Colonic mucosa (tissue), 4 donors: ENCODE measurements at places on chromosomes 11 and 22.

DNA sequence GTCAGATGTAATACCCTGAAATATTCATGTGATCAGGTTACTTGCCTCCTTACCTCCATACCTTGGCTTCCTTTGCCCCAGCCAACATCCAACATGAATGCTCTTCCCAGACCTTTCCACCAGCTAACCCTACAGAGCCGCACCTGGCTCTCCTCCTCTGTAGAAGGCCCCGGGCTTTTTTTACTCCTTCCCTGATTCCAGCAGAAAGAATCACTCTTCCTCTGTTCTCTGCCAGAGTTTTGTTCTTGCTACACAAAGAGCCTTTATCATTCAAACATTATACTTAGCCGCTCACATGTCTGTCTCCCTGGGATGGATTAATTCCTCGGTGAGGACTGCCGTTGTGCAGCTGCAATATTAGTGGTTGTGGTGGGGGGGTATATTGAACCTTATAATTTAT is 116.8 kb upstream of the GRAMD1B start:
- no peak for DNase-seq

- no peak for DNase-seq
Observed at GRCh38 chr11:124577716-124578427, 8.1 kb downstream of the OR8A1 start.

DNA sequence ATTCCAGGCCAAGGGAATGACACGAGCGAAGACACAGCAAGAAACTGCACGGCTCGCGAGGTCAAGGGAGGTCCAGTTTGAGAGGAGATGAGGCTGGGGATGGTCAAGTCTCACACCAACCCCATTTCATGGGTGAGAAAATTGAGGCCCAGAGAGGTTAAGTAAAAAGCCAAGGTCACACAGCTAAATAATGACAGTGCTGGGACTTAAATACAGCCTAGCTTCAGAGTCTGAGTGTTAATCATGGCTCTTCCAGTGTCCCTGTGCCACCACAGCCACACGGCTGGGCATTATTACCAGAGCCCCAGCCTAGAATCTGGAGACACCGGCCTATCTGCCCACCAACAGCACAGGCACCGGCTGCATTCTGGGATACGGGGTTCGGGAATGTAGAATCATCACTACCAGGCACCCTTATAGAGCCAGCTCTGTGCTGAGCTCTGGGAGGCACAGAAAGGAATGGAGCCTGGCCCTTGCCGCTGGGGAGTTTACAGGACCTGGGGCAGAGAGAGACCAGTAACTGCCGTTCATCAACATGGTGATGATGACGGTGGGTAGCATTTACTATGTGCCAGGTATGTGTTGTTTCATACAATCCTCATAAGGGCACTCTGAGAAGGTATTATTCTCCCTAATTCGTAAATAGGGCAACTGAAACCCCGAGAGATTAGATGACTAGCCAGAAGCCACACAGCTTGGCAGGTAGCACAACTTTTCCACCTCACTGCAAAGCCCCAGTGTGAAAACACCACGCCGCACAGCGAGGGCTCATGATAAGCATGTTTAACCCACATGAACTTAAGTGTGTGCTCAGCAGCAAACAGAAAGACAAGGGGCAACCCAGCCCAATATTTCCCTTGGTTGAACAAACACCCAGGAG is 51.8 kb downstream of the CD6 start:
- no peak for DNase-seq

GRCh38 chr22:39984006-39984405 is 10.7 kb upstream of the FAM83F start:
- DNase-seq, result no peak

- no peak for DNase-seq
Observed at GRCh38 chr11:31757260-31757835, 53.8 kb downstream of the PAX6 start.

GRCh38 chr11:65662247-65662798 is 393 bp downstream of the RELA start:
- DNase-seq, result peak; percentile 40

DNA sequence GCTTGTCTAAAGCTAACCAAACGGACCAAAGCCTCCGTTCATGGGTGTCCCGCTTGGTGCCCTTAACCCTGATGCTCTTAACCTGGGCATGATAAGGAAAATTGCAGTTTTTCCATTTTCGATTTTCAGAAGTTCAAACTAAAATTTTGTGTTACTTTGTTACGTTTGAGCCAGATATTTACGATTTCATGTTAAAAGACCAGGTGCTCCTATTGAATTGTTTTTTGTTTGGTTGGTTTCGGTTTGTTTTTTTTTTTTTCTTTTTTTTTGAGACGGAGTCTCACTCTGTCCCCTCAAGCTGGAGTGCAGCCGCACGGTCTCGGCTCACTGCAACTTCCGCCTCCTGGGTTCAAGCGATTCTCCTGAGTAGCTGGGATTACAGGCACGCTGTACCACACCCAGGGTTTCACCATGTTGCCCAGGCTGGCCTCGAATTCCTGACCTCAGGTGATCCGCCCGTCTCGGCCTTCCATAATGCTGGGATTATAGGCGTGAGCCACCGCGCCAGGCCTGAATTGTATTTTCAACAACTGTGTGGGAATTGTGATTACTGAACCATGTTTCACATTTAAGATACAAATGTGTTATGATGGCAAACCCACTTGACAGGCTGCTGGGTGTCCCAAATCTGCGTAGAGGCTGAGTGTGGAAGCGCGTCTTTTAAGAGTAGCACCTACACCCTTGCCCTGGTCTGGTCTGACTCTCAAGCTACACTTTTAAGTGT is 864 bp upstream of the USP28 start:
- peak; percentile 21 for DNase-seq

DNA sequence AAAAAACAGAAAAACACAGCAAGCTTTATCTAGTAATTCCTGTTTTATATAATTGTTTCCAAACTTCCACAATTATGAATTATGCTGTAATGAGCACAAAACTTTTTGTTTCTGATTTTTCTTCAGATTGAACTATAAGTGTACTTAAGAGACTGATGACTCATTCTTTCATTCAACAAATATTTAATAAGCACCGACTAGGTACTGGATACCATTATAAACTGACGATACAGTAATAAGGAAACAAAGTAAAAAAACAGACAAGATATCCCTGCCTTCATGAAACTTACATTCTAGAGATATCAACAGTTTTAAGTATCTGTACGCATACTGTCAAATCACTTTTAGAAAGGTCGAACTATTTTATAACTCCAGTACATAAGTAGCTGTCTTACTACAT is 78.6 kb downstream of the ME3 start:
- DNase-seq, result no peak

- no peak for DNase-seq
Observed at GRCh38 chr11:43366677-43367076, 8.0 kb downstream of the TTC17 start.

- DNase-seq, result no peak
Observed at GRCh38 chr11:10514202-10514601, 26.8 kb downstream of the RNF141 start.

DNA sequence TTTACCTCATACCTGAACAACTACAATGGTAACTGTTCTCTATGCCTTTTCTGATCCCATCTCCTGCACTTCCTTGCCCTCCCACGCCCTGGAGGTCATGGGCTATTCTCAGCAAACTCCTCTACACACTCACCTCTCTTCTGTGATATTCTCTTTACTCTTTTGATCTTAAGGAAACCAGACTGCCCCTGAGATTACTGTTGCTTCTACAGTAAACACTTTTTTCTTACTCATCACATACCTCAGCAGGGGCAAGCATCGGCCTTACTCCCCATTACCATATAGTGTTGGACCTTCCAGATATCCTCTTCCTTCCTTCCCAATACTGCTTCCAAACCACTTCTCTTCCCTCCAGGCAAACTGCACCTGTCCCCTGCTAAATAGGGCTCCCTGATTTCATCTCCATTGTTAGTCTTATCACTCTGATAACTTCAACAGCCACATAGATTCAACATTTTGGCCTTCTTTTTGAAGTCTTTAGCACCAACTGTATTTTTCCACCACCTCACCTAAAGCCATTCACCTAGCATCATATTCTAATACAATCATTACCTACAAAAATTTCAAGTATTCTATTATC is 141.2 kb downstream of the RBFOX2 start:
- DNase-seq, result no peak

DNA sequence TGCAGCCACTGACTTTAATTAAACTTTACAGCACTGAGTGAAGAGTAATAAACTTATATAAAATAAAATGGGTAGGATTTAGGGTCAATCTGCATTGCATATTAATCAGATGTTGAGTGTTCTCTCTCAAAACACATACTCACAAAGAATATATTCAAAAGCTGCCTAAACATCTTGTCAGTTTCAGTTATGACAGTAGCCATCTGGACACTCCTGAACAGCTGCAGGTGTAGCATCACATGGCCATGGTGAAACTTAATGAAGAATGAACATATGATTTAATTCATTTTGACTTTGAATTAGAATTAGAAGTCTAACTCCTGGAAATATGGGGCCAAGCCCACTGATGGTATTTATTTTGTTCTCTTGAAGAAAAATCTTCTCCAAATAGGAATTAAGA is 684.3 kb upstream of the RAG2 start:
- no peak for DNase-seq

GRCh38 chr11:132670921-132671675 is 861.2 kb downstream of the OPCML start:
- no peak for DNase-seq

DNA sequence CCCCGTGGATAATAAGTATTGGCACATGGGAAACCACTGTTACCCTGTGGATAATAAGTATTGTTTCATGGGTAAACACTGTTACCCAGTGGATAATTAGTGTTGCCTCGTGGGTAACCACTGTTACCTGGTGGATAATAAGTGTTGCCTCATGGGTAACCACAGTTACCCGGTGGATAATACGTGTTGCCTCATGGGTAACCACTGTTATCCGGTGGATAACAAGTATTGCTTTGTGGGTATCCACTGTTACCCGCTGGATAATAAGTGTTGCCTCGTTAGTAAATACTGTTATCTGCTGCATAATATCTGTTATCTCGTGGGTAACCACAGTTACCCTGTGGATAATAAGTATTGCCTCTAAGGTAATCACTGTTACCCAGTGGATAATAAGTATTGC is 25.5 kb upstream of the NXPE4 start:
- peak; percentile 9 for DNase-seq

GRCh38 chr11:125842321-125842948 is 9.3 kb downstream of the PATE4 start:
- no peak for DNase-seq

DNA sequence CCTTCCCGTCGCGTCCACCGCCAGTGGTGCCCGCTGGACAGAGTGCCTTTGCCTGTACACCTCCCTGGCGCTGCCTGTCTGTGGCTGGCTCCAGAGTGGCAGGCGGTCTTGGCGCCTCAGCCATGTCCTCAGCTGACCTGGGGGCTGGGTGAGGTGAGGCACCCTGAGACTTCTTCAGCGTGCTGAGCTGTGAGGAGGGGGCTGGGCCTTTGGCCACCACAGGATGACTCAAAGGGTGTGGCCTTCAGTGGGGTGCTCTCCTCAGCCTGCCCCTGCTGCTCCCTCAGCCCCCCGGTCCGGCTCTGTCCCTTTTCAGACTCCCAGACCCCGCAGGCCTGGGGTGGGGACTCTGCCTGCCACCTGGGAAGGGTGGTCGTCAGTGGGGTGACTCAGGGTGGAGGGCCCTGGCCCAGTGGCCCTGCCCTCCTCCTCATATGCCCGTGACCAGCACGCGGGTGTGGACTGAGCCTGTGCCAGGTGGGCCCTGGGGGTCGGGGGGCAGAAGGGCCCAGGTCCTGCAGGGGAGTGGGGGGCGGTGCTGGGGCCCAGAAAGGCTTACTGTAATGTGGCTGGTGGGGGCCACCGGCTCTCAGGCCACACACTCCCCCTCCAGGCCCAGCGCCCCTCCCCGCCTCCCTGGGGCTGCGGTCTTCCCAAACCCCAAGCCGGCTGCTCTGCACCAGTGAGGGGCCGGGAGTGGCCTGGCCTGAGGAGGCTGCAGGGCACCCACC is 15.9 kb downstream of the CRELD2 start:
- DNase-seq, result peak; percentile 59

DNA sequence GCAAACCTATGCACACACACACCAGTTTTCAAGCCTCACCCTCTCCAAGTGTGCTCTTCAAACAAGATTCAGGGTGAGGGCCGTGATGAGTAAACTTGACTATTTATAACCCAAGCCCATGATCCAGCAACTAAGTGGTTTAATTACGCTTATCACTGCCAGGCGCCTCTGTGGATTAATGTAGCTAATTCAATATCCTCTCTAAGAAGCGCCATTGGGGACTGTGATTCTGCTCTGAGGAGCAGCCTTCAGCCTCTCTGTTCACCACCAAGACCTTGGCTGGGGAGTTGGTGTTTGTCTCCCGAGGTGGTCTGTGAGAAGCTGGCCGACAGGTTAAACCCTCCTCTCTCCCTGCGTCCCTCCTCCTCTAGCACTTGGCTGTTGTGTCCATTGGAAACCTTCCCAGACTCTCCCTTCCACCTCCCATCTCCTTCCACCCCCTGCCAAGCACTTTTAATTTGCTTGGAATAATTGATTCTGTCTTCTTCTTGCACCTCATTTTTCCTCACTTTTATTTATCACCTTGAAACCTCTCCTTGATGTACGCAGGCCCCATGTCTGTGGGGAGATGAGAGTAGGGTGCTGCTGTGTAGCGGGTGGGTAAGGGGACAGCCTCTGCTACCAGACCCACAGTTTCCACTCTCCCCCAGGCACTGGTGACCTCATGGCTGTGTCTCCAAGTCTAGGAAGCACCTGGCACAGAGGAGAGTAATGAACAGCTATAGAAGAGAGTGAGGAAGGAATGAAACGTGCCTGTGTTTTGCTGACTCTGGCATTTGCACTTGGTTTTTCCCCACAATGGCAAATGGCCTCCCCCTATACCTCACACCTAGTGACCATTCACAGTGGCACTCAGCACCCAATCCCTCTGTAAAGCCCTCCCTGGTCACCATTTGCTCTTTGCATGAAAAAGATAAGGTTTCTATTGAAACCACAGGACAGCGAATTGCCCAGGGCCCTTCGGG is 236.6 kb downstream of the GRIK4 start:
- no peak for DNase-seq

DNA sequence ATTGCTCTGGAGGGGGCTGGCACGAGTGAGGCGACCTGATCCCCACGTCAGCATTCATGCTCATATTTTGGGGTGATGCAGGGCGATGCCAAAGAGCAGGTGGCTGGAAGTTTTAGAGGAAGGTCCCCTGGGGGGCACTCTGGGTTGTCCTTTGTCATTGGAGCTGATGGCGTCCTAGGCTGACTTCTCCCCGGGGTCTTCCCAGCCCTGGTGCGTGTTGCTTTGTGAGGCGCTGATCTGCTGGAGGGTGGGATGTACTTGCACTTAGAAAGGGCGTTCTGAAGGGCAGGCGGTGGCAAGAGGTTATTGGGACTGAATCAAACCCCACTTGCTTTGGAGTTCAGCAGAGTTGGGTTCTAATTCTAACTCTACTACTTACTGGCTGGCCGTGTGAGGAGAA is 313.3 kb downstream of the NTM start:
- no peak for DNase-seq

- no peak for DNase-seq
Observed at GRCh38 chr22:27609451-27609888, 192.1 kb downstream of the MN1 start.

DNA sequence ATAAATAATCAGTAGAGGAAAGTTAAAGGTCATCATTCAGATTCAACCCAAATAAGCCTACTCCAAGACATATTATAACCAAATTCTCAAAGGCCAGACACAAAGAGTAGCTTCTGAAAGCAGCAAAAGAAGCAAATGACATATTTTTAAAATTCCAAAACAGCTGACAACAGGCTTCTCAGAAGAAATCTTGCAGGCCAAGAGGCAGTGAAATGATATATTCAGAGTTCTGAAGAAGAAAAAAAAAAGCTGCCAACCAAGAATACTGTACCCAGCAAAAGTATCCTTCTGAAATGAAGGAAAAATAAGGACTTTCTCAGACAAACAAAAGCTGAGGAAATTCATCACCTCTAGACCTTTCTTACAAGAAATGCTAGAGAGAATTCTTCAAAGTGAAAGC is 787.1 kb upstream of the TENM4 start:
- no peak for DNase-seq
